ENCODE measurements at places on chromosomes 5 and 9.

GRCh38 chr9:125650271-125650737 lies 56.7 kb downstream of the MAPKAP1 start:
- no peak for DNase-seq

DNA sequence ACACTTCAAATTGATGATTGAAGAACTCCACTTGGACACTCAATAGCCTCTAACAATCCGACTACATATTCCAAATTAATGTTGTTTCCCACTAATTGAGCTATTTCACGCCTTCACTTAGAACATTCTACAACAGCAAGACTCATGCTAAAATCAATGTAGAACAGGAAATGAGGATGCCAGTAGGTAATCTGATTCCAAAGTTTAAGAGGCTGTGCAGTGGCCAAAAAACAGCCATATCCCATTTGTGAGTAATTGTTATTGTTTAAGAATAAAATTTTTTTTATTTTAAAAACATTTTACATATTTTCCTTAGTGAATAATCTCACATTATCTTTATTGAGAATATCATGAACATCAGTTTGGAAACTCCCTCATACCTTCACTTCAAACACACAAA lies 35.7 kb upstream of the GHR start:
- DNase-seq, result no peak

DNA sequence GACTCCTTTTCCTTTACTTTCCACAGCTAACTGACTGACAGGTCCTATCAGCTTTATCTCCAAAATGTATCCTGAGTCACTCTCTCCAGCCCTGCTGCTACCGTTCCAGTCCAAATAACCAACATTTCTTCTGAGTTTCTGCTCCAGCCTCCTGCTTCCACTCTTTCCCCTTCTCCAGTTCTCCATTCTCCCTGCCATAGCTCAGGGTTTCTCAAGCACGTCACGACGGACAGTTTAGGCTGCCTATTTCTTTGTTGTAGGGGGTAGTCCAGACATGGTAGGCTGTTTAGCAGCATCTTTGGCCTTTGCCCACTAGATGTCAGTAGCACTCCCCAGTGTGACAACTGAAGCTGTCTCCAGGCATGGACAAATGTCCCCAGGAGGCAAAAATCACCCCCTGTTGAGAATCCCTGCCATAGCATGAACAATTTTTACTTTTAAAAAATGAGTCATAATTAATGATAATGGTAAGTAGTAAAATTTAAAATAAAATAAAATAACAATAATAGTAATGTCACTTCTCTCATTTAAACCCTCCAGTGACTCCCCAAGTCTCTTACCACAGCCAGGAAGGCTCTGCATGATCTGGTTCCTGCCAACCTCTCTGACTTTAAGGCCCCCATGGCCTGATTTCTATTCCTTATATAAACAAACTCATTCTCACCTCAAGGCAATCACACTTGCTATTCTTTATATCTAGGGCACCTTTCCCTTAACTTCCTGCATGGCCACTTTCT lies 105.4 kb upstream of the FER start:
- peak; percentile 3 for DNase-seq

DNA sequence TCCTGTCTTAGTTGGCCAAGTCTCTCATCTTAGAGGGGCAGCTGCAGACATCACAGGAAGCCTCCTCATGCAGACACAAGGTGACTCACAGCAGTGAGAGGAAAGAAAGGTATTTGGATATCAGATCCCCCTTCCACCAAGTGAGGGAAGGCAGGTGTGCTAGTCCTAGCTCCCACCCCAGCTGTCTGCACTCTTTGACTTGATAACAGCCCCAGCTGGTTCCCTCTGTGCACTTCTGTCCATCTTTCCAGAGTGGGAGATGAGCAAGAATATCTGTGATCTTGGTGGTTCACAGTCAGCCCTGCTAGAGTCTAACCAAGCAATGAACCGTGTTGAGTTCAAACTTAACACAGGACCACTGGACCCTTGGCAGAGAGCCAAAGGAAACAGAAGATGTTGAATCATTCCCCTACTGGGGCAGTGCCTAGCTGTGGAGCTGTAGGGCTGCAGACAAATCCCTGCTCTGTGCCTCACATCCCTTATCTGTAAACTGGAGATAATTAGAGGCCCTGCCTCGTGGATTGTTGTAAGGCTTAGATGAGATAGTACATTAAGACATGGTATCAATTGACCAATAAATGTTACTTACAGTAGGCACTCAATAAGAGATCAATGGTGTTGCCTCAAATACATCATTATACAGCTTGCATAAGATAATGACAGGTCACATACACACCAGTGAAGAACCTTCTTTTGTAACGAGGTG lies 39.1 kb downstream of the SH3RF2 start:
- DNase-seq, result no peak

GRCh38 chr9:4359016-4359415 lies 59.1 kb upstream of the GLIS3 start:
- no peak for DNase-seq

DNA sequence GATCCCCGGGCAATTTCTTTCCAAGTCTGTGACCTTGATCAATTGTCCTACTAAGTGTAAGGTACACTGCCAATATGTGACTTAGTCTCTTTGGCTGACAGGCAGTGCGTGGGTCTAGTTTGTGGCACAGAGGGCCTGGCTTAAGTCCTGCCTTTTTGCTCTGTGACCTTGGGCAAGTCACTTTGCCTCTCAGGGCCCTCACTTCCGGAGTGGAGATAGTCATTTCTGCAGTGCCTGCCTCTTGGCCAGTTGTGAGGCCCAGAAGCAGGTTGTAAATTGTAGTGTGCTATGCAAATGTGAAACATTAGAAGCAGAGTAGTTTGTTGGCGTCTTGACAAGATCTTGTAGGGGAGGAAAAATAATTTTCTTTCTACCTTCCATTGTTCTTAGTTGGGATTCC lies 39.0 kb downstream of the KIF4B start:
- no peak for DNase-seq

DNA sequence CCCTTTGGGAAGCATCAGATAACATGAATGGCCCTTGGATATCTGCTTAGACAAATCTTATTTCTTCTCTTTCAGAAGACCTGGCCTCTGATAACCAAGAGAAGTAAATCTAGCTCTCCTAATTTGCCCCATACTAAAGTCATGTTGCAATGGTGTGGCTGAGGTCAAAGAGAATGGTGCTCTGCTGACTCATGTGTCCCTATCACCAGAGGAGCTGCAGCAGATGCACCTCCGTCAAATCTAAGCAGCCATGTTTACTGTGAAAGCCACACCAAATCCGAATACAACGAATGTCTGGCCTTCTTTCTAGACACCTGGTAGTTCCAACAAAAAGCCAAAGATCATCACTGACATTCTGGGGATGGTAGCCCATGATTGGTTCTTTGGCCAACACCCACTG lies 23.2 kb downstream of the RETREG1 start:
- DNase-seq, result no peak

DNA sequence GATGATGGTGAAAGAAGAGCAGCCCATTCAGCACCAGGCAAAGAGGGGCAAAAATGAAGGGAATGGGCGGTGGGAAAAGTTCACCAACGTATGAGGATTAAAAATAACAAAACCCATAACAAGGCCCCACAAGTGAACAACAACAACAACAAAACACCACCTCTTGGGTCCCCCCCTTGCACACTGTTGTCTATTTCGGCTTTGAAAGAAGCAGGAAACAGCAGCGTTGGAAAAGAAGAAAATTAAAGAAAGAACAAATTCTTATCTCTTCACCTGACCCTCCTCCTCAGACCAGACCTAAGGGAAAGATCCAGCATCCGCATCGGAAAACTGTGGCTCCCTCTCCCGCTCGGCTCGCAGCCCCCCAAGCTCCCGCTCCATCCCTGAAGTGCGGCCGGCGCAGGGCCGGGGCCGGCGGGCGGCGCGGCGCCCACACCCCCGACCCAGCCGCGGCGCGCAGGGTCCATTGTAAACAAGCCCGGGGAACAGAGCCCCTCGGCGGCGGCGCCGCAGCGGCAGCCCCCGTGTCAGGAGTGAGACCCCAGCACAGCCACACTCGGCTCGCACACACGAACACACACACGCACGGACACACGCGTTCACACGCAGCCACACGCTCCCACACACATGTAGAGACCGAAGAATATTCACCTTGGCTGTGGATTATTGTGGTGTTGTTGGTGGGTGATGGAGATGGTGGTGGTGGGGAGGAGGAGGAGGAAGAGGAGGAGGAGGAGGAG lies 535 bp downstream of the RFX3 start:
- DNase-seq, result no peak

DNA sequence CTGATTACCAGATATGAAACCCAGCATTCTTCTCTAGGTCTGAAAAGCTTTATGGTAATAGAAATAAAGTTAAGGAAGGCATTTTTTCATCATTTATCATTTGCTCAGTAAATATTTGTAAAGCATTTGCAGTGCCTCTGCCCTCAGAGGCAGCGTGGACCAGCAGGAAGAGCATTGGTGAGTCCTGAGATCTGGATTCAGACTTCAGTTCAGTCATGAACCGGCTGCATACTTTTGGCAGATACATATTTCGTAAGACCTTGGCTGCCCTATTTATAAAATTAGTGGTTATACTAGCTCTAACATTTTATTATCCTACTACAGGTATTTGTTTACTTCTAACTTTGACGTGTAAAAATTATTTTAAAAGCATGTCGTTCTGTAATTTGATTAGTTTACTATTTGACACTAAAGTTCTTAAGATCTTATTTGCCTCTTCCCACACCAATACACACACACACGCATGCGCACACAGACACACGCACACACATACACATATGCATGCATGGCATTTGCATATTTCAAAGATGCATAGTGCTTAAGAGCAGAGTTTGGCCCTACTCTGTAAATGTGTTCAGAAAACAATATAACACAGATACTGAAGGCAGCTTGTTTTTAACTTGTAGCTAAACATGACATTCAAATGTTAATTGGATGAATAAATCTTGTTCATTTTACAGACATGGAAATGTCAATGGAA lies 101.9 kb downstream of the RPS23 start:
- DNase-seq, result no peak

GRCh38 chr5:74257060-74257527 lies 383.4 kb downstream of the ENC1 start:
- DNase-seq, result no peak

DNA sequence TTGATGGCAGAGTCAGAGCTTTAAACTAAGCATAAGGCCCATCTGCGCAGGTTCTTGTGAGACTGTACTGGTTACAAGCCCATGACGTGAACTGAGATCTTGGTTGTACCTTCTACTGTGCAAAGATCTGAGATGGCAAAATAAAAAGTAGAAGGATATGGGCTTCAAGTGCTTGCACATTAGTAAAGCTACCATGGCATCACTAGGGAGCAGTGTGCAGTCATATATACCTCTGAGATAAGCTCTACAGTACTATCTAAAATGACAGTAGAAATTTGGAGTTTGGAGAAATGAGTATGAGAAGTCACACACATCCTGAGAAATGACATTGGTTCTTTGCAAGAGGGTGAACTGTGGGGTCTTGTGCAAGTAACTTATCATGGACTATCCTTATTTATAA lies 408.2 kb upstream of the PRR16 start:
- DNase-seq, result no peak

DNA sequence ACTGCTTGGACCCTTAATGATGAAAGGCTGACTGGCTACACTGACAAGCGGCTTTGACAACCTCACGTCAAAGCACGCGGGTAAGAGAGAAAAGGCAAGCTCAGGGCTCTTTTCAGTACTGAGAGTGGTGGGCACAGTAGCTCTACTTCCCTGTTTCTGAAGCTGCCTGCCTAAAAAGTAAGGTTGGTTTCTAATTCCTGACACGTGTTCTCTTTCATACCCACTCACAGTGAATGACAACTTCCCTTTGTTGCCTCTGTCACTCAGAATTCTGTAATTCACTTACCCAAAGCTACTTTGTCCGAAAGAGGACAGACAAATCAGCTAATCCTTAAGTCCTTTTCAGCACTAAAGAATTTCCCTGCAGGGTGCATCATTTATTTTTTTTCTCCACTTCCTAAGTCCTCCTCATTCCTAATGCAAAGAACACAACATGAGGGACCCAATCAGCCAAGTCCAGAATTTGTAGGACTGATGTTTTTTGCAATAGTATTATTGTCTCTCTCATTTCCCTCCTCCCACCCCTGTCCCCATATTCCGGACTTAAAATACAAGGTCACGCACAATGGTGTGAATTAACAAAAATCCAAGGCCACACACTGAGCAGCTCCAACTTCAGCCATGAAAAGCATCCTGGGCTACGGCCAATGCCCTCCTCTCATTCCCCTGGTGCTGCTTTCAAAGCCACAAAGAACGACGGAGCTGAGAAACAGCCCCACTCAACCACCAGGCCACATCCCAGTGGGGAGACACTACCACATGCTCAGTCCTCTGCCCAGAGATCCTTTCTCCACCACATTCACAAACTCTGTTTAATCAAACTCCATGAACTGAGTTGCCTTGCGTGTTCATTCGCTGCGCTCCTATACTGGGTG lies 221.0 kb downstream of the TSSK1B start:
- DNase-seq, result no peak

- no peak for DNase-seq
Measured at GRCh38 chr9:17782430-17783149, 203.7 kb downstream of the SH3GL2 start.

- DNase-seq, result no peak
Measured at GRCh38 chr9:86413971-86414880, 60.0 kb upstream of the TUT7 start.

- no peak for DNase-seq
Measured at GRCh38 chr9:70080481-70081119, 37.0 kb downstream of the MAMDC2 start.

GRCh38 chr9:137834846-137835546 lies 42.6 kb upstream of the CACNA1B start:
- no peak for DNase-seq

- DNase-seq, result no peak
Measured at GRCh38 chr9:22649384-22649783, 202.8 kb downstream of the DMRTA1 start.

DNA sequence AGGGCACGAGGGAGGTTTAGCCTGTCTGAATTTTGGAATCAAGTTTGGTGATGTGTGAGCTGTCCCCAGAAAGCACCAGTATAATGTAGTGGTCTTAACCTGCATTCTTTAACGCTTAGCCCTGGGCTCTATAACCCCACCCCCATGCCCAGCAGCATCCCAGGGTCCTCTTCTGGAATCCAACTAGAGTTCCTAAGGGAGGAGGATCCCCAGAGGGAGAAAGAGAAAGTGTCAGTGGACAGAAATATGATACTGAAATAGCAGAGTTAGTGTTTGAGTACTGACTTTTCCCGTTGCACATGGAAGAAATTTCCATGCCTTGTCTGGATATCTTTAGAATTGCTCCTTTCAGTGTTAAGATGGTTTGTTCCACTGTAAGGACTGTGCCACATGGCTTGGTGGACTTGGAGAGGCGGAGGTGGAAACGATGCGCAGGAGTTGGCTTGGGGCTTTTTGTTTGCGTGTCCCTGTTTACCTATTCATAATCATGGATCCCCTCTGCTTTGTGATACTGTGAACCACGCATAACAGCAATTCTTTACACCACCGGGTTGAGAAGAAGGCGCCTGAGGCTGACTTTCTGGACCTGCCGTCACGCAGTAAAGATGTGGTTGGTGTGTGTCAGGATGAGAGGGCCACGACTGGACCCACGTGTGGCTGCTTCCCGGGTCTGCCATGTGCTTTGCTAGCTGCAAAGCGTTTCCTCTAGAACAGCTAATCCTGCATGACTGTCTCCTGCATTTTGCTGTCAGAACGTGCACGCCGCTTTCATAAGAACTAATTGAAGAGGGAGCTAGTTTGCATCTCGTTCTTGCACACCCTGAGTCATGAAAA lies 142.3 kb downstream of the SMARCA2 start:
- peak; percentile 16 for DNase-seq

GRCh38 chr5:102107865-102108264 lies 188.2 kb downstream of the SLCO4C1 start:
- DNase-seq, result no peak

- DNase-seq, result no peak
Measured at GRCh38 chr5:93777620-93778019, 36.2 kb upstream of the POU5F2 start.
